GM12864 (cell line): ENCODE measurements at places on chromosomes 16 and 17.

GRCh38 chr17:45277216-45277849, 15.4 kb upstream of the SPATA32 start:
- peak; percentile 88 for DNase-seq

DNA sequence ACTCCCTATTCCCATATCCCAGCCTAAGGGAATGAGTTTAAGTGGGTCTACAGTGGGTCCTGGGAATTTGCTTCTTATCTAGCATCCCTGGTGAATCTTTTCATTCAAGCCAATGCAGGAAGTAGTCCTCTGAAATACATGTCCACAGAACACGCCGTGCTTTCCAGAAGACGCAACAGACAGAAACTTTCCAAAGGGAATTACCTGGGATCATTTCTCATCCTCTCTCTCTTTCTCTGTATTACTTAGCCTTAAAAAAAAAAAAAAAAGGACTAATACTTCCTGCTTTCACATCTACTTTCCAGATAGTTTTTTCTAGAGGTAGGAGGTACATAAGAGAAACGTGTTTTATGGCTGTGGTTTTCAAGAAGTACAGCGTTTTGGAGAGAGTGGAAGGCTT, 499.0 kb downstream of the MAF start:
- DNase-seq, result no peak

GRCh38 chr16:4133897-4134372, 17.7 kb upstream of the ADCY9 start:
- DNase-seq, result no peak

- no peak for DNase-seq
Measured at GRCh38 chr17:40341808-40342503, 22.6 kb downstream of the GJD3 start.

DNA sequence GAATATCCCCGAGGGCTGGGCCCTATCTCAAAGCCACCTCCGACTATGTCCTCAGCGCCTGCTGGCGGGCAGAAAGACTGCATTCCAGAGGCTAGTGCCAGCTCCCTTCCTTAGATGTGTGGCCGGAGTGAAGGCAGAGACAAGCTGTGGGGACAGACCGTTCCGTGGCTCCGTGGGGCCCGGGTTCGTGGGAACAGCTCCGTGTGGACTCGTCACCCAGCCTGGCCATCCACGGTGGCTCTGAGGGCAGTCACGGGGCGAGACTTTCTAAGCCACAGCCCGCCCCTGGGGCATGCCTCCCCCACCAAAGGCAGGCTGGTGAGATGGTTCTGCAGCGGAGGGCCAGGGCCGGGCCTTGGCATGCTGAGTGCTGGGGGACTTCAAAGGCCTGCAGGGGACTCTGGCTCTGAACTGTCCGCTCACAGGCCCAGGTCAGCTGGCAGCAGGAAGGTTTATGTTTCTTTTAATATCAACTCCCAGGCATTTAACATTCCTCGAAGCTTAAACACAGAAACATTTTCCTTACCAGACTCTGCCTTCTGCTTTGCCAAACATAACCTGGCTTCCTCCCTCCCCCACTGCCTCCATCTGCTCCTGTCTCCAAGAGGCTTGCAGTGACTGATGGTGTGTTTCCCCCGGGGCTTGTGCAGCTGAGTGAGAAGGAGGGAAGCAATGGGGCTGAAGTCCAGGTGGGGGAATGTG, 50.4 kb downstream of the TIMM22 start:
- no peak for DNase-seq

- no peak for DNase-seq
Measured at GRCh38 chr17:8141741-8142140, 10.5 kb downstream of the PER1 start.

GRCh38 chr17:57955183-57955931, at the start of gene CUEDC1:
CUEDC1 (minus strand) TSS chr17:57955412; CDS start chr17:57885564, 69,848 bp downstream.
- DNase-seq, result no peak

DNA sequence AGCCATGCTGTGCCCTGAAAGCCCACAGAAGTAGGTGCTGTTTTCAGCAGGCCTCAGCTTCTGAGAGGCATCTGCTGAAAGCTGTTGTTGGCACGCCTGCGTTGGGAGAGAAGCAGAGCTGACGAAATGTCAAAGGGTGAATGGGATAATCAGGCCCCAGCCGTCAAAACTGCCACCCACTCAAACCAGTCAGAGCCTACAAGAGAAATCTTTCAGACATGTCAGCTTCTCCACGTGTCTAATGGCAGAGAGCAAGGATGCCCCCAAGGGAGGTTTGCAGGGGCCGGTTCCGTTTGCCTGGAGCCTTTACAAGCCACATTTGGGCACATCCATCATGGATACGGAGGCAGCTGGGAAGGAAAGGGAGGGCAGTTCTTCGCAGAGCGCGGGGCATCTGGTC, 568.2 kb upstream of the EEF2KMT start:
- DNase-seq, result no peak

DNA sequence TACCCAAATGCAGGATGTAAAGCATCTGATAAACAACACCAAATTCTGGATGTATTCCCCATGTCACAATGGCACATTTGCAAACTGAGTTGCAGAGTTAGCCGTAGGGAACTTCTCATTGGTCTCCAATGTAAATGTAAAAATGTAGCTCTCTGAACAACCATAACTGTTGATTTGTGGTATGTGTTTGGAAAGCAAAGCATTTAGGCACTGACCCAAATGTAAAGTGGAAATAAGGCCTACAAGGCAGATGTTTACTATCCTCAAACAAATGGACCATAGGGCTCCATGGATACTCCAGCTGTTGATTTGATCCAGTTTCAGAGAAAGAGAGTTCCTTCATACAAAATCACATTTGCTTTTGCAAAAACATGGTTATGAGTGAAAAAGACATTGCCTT, 223.0 kb upstream of the ELAC2 start:
- DNase-seq, result no peak

GRCh38 chr17:3755335-3756030, 31.8 kb downstream of the HASPIN start:
- DNase-seq, result no peak

GRCh38 chr16:62029947-62030346, 6.3 kb downstream of the CDH8 start:
- no peak for DNase-seq

- no peak for DNase-seq
Measured at GRCh38 chr17:6843241-6843880, 11.8 kb upstream of the TEKT1 start.

DNA sequence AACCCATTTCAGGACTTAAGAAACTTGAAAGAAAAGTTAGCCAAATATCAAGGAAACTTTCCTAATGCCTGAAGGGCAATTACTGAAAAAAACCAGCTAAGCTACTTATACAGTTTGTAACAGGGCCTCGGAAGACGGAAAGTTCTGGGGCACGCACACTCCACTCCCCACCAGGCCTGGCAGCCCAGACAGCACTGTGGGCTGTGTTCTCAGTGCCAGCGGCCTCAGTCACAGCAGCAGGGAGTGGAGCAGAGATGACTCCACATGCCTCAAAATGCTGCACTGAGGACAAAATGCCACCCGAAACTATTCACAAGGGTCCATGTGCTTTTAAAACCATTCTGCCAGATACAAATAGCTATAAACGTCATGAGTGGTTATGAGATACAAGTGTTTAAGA, 6.3 kb upstream of the ECI1 start:
- DNase-seq, result no peak

DNA sequence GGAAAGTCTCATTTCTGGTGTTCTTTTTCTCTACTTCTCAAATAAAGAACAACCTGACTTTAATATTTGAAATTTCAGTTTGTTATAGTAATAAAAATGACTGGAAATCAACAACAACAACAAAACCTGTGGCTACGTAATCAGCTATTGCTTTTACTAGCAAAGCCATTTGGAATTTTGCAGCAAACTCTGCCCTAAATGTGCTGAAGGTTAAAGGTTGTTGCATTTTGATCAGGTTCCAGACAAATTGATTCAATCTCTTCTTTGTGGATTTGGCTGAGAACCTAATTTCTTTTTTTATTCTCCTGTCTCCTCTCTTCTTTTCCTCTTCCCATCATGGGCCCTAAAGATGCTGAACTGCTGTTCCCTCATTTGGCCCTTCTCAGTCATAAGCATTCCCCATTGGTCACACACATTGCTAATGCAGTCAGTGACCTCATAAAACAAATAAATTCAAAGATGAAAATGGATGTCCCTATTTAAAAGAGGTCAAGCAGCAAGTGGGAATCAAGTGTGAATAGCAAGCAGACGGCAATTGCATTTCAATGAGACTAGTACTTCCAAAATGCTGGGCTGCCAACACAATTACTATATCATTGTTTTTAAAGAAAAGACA, 795.1 kb upstream of the CDH8 start:
- DNase-seq, result no peak

DNA sequence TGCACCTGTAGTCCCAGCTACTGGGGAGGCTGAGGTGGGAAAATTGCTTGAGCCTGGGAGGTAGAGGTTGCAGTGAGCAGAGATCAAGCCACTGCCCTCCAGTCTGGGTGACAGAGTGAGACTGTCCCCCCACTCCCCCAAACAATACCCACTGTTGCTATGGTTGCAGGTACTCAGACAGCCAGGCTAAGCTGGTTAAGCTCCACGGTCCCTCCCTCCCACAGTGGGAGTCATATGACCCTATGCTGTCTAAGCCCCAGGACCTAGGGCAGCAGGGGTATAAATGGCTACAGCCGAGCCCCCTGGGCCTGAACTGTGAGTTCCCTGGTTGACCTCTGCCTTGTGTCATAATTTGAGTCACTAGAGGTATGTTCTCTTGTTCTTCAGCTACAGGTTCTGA, 15.9 kb upstream of the RPRML start:
- no peak for DNase-seq

GRCh38 chr16:14553447-14553846, 76.6 kb downstream of the PARN start:
- DNase-seq, result no peak

DNA sequence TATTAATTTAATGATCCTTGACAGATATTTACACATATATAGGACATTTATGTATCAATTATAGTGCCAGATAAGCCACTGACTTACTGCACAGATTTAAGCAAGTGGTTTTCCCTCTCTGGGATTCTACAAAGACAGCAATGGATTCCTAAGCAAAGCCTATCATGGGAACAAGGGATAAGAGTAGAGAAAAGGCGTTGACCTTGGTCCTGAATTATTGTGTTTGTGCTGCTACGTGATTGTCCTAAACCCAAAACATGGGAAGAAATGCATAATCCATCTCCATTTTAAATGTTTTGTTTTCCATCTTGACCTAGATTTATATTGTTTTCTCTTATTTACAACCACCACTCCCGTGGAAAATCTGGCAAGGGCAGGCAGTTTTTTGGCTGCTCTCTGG, 14.0 kb downstream of the SLFN11 start:
- no peak for DNase-seq

- no peak for DNase-seq
Measured at GRCh38 chr16:568401-569258, 1.1 kb upstream of the PIGQ start.

GRCh38 chr17:49566668-49567071, 9.0 kb upstream of the NXPH3 start:
- DNase-seq, result no peak

GRCh38 chr16:46812781-46813540, 18.0 kb downstream of the C16orf87 start:
- no peak for DNase-seq

- no peak for DNase-seq
Measured at GRCh38 chr17:52170963-52171572, 12.6 kb upstream of the CA10 start.

- DNase-seq, result peak; percentile 68
Measured at GRCh38 chr17:34361478-34362061, 1.5 kb downstream of the CCL1 start.

DNA sequence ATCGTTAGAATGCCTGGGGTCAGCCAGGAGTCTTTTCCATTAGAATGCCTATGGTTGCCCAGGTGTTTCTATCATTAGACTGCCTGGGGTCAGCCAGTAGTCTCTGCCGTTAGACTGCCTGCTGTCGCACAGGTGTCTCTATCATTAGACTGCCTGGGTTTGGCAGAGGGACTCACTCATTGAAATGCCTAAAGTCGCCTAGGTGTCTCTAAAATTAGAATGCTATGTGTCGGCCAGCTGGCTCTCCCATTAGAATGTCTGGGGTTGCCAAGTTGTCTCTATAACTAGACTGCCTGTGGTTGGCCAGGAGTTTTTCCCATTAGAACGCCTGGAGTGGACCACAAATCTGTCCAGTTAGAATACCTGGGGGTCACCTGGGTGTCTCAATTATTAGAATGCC, 2266.5 kb downstream of the TP53TG3F start:
- DNase-seq, result no peak

DNA sequence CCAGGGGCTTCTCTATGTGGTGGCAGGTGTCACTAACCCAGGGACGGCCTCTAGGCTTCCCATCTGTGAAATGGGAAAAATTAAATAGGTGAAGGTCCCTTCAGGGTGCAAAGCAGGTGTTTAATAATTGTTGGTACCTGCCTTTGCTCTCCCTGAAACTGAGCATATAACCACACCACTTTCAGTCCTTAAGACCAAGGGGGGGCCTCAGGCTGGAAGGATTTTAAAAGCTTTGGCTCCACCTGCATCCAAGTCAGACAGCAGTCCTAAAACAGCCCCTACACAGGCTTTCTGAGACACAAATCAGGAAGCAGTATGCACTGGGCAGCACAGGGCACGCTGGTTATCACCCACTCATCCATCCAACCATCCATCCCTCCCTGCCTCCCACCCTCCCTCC, 55.0 kb downstream of the TK2 start:
- DNase-seq, result no peak

DNA sequence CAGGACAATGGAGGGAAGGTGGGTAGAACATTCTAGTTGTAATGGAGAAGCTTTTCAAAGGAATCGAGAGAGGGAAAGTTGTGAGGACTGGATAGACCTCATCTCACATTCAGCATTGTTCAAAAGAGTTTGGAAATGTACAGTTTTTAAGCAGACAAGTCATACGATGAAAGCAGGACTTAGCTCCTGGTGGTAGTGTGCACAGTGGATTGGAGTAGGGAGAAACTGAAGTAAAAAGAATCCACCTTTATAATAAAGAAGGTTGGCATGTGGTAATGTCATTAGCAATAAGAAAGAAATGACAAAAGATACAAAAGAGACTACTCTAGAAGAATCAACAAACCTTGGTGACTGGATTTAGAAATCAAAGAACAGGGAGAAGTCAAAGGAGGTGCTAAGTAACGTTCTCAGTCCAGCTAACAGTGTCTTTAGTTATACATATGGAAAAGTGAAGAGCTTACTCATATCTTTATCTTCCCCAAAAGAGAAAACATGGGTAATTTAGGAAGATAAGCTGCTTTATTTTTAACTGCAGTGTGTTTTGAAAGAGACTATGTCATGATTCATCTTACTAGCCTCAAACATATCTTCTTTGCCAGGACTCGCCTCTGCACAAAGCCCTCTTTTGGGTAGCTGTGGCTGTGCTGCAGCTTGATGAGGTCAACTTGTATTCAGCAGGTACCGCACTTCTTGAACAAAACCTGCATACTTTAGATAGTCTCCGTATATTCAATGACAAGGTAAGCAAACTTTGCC, 18.7 kb upstream of the EVI2A start:
- no peak for DNase-seq

GRCh38 chr17:75102385-75102821, 7.4 kb upstream of the ARMC7 start:
- DNase-seq, result no peak

DNA sequence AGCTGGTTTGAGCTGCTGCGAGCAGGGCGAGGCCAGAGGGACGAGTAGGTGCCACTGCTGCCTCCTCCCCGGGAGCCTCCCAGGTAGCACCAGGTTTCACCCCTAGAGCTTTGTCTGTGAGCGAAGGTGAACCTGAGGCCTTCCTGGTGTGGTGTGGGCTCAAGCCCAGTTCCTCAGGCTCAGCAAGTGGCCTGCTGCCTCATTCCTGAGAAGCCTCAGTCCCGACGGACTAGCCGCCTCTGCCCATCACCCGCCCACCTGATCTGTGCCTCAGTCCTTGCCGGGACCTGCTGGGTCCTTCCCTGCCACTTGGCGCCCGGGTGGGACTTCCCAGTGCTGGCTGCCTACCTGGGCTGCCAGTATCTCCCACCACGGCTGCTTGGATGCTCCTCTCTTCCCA, 1.7 kb downstream of the NLRC3 start:
- no peak for DNase-seq
